MV-4-11 (cell line): ENCODE measurements at places on chromosomes 11 and 22.

- no peak for DNase-seq
These were observed 10.4 kb downstream of the PDHX start for GRCh38 chr11:34926831-34927132.

GRCh38 chr22:20957683-20958431 lies 9.2 kb upstream of the AIFM3 start:
- peak; percentile 68 for DNase-seq

- no peak for DNase-seq
These were observed 1225.5 kb downstream of the TBC1D22A start for GRCh38 chr22:47987885-47988515.

- peak; percentile 90 for DNase-seq
These were observed 30.0 kb downstream of the ARAP1 start for GRCh38 chr11:72722050-72722748.

DNA sequence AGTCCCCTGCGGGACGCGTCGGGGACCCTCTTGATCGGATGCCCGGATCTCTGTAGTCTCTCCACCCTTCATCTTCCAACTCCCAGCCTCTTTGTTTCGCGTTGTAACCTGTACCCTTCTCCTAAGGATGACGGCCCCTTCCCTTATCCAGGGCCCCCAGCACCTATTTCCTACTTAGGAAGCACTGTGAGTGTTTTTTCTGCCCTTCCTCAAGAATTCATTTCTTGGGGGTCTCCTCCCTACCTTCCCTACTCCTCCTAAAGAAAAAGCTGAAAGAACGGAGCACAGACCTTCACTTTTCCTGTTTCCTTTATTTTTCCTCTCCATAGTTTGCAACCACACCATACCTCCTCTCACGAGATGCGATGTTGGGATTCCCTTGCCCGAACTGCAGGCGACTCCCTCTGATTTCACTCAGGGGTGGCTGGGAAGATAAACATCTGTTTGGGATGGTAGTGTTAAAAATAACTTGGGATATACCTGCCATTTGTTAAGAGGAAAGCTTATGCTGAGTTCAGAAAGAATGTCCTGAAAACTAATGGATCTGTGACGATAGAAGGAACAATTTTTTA lies 593 bp downstream of the FAM118B start:
- DNase-seq = no peak

- no peak for DNase-seq
These were observed 7.3 kb downstream of the APOBEC3B start for GRCh38 chr22:38989466-38989865.

DNA sequence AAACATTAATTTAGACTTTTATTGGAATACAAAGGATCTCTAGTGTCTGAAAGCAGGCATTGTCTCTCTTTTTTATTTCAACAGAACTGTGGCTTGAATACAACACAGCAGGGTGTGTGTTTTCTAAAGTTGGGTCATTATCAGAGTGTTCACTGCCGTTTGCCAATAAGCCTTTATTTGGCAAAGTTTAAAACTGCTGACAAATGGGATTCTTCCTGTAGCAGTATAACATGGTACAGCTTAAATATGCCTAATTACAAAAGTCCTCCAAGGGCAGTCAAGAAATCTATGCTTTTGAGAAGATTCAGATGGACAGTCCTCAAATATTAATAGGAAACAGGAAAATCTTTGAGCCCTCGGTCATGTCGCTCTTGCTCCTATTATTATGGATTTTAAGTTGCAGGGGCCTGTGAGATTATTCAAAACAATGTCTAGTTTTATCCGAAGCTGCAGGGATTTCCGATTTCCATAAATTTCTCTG lies 199.9 kb downstream of the MAML2 start:
- no peak for DNase-seq

DNA sequence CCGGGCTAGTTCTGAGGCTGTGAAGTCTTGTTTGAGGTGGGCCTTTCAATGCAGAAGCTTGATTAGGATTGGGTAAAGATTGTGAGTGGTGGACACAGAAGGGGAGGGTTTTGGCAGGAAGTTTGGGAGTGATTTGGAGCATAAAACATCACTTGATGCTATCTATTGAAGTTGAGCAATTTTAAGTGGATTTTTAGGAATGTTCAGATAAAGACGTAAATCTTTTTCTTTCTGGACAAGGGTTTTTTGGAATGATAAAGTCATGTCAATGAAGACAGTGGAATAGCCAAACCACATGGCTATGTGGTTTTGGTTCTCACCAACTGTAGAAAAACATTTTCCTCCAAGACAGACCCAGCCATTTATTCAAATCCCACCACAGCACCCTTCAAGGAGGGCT lies 111.2 kb upstream of the SNX19 start:
- no peak for DNase-seq

GRCh38 chr11:60847281-60847680 lies 5.4 kb downstream of the CCDC86 start:
- DNase-seq = no peak

DNA sequence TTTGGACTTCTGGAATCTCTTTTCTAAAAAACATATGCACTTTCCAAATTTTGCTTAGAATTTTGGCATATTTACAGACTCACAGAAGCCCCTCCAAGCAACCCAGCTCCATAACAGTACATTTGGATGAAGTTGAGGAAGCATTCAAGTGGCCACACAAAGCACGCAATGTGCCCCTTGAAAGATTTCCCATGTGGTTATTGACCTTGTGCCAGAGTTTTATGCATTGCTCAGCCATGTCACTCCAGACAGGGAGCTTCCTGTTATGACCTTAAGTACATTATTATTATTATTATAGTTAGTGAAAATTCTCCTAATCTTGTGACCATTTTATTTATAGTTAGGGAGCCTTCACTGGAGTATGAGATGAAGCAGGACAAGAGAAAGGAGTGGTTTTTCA lies 35.0 kb upstream of the BDNF start:
- no peak for DNase-seq

DNA sequence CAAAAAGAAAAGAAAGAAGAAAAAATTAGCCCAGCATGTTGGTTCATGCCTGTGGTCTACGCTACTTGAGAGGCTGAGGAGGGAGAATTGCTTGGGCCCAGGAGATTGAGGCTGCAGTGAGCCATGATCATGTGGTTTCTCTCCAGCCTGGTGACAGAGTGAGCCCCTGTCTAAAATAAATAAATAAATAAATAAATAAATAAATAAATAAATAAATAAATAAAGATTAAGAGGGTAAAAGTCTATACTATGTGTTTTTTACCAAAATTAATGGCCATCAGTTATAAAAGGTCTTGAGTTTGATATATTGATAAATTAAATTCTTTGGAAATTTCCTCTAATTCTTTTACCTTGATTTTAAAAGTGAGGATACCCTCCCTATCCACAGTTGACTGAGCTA lies 25.2 kb upstream of the DEPDC7 start:
- no peak for DNase-seq

GRCh38 chr22:32130464-32130863 lies 28.6 kb downstream of the C22orf42 start:
- peak; percentile 6 for DNase-seq

DNA sequence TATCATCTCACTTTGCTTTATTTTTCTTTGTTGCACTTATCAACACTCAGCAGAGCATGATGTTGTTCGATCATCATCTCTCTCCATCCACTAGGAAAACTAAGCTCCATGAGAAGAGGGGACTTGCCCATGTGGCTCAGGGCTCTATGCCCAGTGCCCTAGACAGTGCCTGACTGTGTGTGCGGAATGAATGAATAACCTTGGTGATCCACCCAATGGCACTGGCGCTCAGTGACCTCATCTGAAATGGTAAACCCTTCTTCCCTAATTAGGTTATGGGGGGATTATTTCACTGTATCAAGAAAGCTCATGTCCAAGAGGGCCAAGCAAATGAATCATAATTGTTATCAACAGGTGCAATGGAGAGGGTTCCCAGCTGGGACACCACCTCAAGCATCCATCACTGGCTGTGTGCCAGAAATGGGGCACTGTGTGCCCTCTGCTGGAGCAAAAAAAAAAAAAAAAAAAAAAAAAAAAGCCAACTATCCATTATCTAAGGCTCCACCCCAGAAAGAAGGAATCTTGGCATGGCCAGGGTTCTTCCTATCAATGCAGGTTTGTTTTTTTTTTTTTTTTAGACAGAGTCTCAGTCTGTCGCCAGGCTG lies 172.6 kb downstream of the LARGE1 start:
- no peak for DNase-seq

GRCh38 chr11:19079643-19080440 lies 19.3 kb upstream of the MRGPRX2 start:
- DNase-seq = no peak

DNA sequence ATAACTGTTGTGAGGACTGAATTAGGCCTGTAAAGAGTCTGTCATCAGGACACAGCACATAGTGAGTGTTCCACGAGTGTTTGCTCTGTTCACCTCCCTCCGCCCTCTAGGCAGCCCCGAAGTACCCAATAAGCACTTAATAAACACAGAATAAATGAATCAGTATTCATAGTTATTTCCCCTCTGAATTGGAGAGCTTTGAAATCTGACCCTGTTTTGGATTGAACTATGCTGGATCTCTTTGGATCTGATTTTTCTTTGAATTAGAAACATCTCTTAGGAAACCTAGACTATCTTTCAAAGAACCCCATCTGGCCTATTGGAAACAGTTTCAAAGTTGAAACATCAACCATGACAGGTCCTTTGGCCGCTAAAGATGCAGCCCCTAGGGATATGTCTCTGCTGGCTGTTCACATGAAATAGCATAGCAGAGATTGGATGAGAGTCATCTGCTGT lies 615.5 kb downstream of the NTM start:
- no peak for DNase-seq

DNA sequence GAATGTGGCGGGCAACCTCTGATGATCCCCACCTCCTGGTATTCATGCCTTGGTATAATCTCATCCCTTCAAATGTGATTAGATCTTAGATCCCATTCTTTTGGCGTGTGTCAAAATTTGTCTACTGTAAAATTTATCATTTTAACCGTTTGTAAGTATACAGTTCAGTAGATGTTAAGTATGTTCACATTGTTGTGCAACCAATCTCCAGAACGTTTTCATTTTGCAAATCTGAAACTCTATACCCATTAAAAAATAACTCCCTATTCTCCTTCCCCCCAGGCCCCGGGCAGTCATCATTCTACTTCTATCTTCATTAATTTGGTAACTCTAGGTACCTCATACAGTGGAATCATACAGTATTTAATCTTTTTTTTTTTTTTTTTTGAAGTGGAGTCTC lies 159.0 kb downstream of the LDLRAD3 start:
- no peak for DNase-seq

- DNase-seq = no peak
These were observed 78.3 kb downstream of the ZBTB16 start for GRCh38 chr11:114137838-114138237.

DNA sequence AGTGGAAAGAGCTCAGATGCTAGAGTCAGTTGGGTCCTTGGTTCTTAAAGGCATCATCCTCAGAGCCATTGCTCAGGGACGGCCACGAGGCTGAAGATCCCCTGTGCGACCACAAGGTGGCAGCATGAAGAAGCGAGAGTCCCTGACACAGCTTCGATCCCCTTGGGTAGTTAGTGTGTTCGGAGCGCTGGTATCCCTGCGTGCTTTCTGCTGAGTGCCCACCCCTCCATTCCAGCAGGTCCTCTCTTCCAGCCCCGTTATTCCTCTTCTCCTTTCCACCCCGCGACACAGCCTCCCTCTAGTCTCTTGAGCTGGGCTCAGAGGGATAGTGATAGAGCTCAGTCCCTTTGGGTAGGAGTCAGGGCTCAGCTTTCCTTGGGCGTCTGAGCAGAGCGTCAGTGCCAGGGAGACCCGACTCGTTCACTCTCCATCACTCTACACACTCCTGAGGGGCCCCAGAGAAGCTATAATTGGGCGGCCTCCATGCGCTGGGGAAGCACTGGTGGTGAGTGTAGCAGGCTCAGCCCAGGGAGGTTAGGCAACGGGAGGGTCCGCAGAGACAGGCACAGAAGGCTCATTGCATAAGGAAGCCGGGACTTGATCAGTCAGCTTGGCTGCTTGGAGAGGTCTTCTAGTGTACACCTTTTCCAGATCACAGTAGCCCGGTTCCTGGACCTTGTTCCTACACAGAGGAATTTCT lies at the start of gene OR51D1:
OR51D1 (plus strand) TSS at position 516 of the 700 bp plus-strand sequence. CDS start 2,314 bp downstream, outside the sequence.
- peak; percentile 47 for DNase-seq

- DNase-seq = no peak
These were observed 21.7 kb downstream of the TIMP3 start for GRCh38 chr22:32823024-32823730.

DNA sequence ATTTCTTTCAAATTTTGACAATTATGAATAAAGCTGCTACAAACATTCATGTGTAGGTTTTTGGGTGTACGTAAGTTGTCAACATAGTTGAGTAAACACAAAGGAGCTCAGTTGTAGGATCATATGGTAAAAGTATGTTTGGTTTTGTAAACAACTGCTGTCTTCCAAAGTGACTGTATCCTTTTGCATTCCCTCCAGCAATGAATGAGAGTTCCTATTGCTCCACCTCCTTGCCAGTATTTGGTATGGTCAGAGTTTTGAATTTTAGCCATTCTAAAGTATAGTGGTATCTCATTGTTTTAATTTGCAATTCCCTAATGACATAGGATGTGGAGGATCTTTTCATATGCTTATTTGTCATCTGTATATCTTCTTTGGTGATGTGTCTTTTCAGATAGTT lies 28.0 kb upstream of the PHOX2A start:
- no peak for DNase-seq

GRCh38 chr11:61911128-61911700 lies 6.2 kb downstream of the RAB3IL1 start:
- DNase-seq = no peak

DNA sequence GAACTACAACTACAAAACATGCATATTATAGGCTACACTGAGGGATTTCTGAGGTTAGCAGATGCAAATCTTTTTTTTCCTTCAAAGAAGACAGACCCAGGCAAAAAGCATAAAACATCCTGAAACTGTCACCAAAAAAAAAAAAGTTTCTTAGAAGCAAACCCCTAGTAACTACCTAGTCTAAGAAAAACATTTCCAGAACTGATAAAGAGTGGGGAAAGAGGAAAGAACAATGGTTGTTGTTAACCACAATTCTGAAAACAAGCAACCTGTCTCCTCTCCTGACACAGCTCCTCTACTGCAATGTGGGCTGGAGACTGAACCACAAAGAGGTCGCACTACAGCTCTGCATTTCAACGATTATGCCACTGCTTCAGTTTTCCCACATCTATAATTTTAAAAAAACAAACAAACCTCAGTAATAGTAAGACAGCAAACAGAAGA lies 15.0 kb downstream of the DENND5A start:
- DNase-seq = peak; percentile 35

GRCh38 chr22:44473580-44473979 lies 24.5 kb downstream of the RTL6 start:
- DNase-seq = no peak

- DNase-seq = no peak
These were observed 23.0 kb downstream of the CCDC15 start for GRCh38 chr11:124977006-124977405.

- DNase-seq = no peak
These were observed 26.1 kb downstream of the APIP start for GRCh38 chr11:34890089-34890488.

DNA sequence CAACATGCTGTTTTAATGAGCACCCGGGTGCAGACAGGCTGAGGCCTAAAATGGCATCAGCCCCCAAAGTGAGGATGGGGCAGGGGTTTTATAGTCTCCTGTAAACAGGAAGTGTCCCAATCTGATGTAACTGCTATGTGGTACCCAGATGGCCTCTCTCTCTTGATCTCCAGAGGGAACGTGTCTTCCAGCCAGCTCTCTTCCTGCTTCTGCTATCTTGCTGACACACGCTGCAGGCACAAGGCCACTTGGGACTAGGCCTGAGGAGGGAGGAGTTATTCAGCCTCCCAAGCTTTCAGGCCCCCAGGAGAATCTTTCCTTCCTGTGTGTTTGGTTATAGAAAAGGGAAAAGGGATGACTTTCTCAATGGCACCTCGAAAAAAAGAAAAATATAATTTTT lies 11.4 kb upstream of the VSTM5 start:
- DNase-seq = no peak

GRCh38 chr11:128553662-128554362 lies 33.5 kb downstream of the ETS1 start:
- DNase-seq = no peak
